ENCODE measurements at places on chromosomes 1 and 21.

DNA sequence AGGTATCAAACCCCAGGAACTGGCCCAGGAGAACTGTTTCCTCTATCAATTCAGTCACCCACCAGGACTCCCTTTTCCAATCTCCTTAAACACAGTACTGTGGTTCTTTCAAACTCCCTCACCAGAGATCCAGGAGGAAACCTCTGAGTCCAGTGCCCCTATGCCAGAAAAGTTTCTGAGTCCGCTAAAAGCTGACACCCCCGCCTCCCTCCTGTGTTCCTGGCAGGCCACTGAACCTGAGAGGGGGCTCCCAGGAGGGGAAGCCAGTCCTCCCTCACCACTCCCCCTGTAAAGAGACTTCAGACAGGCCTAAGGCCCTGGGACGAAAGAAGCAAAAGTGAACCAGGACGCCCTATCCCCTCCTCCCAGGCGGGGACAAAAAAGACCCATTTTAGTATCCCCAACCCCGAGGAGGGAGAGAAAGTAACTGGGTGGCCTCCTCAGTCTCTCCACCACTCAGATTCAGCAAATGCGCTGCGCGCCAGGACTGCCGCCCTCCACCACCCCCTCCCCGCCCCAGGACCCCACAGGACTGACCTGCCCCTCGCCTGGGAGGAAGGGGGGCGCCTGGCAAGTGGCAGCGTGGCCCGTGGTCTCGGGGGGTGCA lies 624 bp downstream of the SLC41A1 start:
- DNase-seq, result peak; percentile 57

GRCh38 chr1:222811671-222812070 lies 3.2 kb upstream of the DISP1 start:
- DNase-seq, result no peak

DNA sequence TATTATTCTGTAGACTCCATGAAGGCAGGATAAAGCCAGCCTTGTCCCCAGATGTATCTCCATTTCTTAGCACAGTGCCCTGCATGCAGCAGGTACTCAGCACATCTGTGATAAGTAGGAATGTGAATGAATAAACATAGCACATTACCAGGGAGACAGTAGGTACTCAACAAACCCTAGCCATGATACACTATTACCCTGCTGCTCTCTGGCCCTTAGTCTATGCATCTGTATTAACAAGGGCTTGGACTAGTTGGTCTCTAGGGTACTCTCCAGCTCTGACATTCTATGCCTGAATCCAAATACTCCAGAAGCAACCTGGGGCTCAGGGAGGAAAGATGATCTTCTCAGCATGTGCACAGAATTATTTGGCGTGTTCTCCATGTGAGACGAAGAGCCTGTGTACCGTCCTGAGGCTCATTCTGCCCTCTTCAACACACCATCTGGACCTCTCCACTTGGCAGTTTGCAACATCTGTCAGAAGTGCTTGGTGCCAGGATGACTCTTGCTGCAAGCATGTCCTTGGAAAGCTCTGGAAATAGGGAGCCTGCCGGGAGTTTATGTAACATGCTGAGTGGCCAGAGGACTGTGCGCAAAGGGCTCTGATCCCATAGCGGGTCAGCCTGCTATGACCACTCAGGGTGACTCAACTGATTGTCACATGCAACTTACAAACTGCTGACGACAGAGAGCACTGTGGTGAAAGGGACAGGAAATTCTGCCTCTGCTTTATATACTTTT lies 228.2 kb upstream of the USP24 start:
- DNase-seq, result no peak

GRCh38 chr1:24373044-24373443 lies 40.5 kb downstream of the STPG1 start:
- DNase-seq, result no peak

GRCh38 chr1:157574836-157575235 lies 22.5 kb upstream of the FCRL5 start:
- DNase-seq, result no peak

DNA sequence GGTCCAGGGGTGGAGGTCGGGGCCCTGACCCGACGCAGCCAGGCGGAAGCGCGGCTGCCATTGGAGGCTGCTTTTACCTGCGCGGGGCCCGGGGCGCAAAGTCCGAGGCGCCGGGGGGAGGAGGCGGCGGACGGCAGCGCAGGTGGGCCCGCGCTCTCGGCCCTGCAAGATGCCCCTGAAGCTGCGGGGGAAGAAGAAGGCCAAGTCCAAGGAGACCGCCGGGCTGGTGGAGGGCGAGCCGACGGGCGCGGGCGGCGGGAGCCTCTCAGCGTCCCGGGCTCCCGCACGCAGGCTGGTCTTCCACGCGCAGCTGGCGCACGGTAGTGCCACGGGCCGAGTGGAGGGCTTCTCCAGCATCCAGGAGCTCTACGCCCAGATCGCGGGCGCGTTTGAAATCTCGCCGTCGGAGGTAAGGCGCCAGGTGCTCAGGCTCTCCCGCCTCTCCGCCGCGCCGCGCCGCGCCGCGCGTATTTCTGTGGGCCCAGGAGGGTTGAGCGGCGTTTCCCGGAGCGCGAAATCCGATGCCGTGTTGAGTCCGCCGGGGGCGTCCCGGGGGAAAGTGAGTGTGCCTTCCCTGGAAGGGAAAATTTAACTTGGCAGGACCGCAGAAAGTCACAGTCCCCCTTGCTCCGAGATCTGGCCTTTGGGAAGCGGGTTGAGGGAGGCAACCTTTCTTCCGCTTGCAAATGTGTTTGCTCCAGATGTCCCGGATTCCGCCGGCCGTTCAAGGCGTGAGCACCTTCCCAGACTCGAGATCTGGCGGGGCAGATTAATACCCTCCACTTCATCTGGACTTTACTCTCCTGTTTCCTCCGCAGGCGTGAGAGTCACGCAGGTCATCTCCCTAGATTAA lies at the start of gene GIPC2:
TSS of gene GIPC2 (plus strand) at position 41 of the 853 bp plus-strand sequence. CDS start at position 170, 129 bp downstream.
- peak; percentile 57 for DNase-seq

GRCh38 chr1:168287237-168287664 lies 6.6 kb downstream of the TBX19 start:
- no peak for DNase-seq

DNA sequence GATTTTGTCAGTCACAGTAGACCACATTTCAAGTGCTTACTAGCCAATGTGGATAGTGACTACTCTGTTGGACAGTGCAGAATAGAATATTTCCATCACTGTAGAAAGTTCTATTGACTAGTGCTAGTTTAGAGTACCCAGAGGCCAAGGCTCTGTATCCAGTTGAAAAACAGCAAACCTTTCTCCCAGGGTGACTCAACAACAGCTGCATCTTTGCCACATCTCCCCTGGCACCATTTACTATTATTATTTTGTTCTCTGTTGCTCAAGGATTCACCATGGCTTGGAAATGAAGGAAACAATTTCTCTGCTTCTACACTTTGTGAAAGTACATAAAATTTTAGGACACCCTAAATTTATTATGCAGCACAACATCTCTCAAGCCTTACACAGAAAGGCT lies 85.3 kb upstream of the WDR26 start:
- no peak for DNase-seq

GRCh38 chr1:19138331-19138730 lies 71.7 kb downstream of the UBR4 start:
- no peak for DNase-seq

DNA sequence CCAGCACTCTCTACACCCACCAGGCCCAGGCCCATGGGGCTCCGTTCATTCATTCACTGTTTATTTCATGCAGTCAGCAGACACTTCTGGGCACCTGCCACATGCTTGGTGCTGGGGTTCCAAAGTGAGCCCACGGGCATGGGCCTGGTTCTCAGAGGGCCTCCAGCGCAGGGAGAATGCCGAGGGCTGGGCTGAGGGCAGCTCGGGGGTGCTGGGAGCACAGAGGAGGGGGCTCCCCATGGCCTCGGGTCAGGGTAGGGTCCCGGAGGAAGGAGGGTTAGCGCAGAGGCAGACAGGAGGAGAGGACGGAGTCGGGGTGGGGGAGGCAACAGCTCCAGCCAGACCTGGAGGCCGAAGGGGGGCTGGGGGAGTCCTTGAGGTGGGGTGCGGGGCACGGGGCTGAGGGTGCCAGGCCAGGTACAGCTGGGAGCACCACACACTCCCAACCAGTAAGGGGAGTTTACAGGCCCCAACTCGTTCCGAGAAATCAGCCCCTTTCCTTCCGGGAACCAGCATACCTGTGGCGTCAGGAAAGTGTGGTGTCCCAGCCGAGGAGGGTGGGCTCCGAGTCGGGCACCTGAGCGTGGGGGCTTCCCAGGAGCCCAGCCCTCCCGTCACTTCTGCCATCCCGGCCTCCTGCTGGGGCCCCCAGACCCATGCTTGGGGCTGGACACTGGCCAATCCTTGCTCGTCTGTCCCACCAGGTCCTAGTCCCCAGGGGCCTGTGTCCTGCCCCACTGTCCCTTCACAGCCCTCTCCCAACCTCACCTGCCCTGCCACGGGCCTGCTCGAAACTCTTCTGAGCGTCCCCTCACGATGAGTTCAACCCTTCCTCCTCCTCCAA lies 10.8 kb downstream of the ARHGEF16 start:
- no peak for DNase-seq

GRCh38 chr1:4089421-4090175 lies 189.5 kb upstream of the C1orf174 start:
- DNase-seq, result no peak

GRCh38 chr21:28436286-28436932 lies 556.3 kb downstream of the LTN1 start:
- DNase-seq, result no peak

GRCh38 chr1:111776391-111776790 lies 20.7 kb downstream of the DDX20 start:
- no peak for DNase-seq

GRCh38 chr1:44113095-44113609 lies 5.5 kb upstream of the KLF17 start:
- DNase-seq, result no peak

GRCh38 chr1:110032327-110032726 lies 2.1 kb upstream of the STRIP1 start:
- no peak for DNase-seq

DNA sequence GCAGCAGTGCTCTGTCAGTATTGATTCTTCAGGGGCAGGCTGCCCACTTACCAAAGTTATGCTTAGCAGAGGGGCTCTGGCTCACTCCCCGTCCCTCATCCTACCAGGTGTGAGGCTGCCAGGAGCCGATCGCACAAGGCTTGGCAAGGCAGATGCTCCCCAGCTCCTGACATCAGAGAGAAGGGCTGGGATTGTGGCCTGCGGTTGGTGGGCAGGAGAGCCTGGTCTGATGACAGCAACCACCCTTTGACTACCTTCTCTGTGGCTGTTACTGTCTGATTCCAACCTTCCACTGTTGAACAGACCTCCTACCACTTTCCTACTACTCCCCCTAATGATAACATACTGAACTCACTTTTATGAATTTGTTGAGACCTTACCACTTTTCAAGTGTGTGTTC lies 23.7 kb upstream of the WDR26 start:
- no peak for DNase-seq

GRCh38 chr1:18989896-18990295 lies 33.4 kb upstream of the IFFO2 start:
- DNase-seq, result no peak

DNA sequence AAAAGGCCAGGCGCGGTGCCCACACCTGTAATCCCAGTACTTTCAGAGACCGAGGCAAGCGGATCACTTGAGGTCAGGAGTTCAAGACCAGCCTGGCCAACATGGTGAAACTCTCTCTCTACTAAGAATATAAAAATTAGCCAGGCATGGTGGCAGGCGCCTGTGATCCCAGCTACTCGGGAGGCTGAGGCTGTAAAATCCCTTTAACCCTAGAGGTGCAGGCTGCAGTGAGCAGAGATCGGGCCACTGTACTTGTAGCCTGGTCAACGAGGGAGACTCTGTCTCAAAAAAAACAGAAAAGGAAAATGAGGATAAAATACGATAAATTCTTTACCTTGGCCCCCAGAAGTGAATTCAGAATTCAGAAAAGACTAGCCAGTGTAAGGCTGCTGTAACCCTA lies 1.6 kb downstream of the TMEM50B start:
- no peak for DNase-seq

- no peak for DNase-seq
Observed at GRCh38 chr1:163038928-163039706, 30.0 kb upstream of the RGS4 start.

DNA sequence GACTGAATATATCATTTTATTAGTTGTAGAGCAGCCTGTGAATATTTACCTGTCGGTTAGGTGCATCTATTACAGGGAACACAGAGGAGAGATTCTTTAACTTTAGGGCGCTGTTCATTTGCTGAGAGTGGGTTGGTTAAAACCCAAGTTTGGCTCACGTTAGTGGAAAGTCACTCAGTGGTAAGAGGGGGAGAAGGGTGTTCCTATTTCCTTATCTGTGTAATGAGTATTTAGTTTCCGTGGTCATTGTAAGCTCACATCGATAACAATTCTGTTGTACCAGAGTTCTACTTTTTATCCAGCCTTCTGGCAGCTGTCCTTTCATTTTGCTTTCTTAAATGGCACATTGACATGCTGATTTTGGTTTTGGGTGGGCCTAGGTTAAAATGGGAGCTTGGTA lies 773.2 kb upstream of the ADAMTS5 start:
- no peak for DNase-seq

GRCh38 chr1:173530795-173531693 lies 53.9 kb downstream of the PRDX6 start:
- no peak for DNase-seq

GRCh38 chr1:87528754-87529517 lies 200.3 kb downstream of the LMO4 start:
- DNase-seq, result no peak

- DNase-seq, result no peak
Observed at GRCh38 chr1:2190491-2190976, 4.0 kb downstream of the FAAP20 start.

GRCh38 chr1:228082918-228083870 lies 686 bp downstream of the ARF1 start:
- DNase-seq, result peak; percentile 50

DNA sequence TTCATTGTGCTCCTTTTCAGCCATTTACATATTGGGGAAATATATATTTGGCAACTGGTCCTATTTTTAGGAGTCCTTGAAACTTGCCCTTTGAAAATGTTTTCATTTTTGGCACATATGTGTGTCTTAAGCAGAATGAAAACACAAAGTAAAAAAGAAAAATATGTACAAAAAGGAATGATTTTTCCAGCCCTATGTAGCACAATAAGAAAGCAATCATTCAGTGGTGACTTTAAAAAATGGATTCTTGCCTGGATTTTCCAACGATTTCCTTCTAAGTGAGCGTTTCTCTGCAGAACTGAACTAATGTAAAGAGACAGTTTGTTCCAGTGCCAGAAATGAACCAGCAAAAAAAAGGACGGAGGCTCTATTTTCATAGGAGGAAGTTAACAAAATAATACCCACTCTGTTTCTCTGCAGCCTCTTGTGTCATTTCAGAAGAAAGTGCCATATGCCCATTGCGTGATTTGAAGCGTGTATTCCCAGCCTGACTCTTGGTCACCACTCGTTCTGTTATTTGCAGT lies 340.1 kb downstream of the SETD4 start:
- DNase-seq, result no peak

DNA sequence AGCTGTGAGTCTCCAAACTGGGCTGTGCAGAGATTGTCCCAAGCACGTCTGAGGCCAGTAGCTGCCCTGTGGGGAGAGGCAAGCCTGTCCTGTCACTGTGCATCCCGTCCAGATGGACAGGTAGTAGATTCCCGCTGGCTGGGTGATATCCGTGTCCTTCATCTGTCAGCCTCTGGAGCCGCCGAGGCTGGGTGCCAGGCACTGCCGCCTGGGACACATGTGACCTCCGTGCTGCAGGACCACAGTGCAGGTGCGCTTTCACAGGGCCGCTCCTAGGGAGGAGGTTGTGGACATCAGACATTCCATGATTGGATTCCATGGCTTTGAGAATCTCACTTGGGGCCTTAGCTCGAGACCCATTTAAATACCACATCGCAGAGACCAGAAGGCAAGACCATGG lies 4.7 kb downstream of the PDXK start:
- DNase-seq, result no peak
